ENCODE measurements at places on chromosomes 11 and 22.

DNA sequence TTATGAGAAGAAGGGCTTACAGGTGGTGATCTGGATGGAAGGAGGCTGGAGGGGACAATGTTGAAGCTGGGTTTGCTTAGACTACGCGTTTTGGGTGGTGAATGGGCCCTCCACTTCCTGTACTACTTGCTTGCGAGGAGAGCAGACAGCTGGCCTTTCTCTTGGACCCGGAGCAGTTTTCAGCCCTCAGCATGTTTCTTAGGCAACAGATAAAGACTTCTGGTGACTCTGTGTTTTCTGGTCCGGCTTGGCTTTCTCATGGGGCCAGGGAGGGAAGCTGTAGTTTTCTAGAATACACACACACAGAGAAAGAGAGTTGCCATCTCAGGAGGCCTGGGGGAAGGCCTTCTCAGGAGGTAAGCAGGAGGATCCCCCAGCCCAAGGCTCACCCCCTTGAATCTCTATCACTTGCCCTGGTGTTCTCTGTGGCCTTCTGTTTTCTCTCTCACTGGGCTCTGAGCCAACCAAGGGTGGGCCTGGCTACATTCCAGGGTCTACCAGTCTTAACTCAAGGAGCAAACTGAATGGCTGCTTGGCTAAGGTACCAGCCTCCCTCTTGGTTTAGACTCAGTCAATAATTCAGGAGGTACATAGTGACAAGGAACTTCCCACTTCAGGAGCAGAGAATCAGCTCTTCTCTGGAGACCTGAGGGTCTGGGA lies 2.4 kb downstream of the CCS start:
- no peak for DNase-seq

- no peak for DNase-seq
These were observed 167.8 kb upstream of the POU2AF2 start for GRCh38 chr11:111077530-111078322.

GRCh38 chr22:41411021-41411851 lies 29.5 kb downstream of the TEF start:
- no peak for DNase-seq

DNA sequence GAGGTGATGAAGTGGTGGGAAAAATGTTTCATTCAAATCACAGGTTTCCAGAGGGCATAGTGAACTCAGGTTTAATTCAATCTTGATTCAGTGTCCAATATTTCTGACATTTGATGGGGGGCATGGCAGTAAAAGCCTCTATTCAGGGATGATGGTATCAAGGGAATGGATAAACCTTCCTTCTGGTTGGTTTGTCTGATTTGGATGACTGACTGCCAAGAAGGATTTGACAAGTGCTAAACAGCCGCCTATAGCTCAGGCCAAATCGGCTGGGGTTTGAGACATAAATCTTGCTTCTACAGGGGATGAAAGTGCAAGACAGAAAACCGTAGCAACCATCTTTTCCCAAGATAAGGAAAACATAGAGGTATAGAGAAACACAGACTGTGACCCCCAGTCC lies 121.8 kb upstream of the C11orf87 start:
- no peak for DNase-seq

GRCh38 chr11:11978792-11979487 lies 29.5 kb downstream of the DKK3 start:
- no peak for DNase-seq

DNA sequence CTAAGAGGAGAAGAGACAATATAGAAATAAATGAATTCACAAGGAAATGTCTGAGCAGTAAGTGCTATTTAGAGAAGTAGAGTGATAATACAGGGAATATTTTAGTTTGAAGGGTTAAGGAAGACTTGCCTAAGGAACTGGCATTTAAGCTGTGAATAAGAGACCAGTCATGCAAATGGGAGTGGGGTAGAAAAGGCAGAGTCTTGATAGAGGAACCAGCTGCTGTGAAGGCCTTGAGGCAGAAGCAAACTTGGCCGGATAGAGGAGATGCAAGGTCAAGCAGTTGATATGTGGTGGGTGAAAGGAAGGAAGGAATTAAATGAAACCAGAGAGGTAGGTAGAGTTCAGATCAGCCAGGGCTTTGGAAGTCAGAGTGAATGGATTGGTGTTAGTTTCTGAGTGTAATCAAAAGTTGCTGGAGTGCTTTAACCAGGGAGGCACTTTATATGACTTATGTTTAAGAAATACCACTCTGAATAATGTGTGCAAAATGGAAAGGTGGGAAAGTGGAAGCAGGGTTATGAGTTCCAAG lies 198.4 kb upstream of the SESN3 start:
- no peak for DNase-seq

DNA sequence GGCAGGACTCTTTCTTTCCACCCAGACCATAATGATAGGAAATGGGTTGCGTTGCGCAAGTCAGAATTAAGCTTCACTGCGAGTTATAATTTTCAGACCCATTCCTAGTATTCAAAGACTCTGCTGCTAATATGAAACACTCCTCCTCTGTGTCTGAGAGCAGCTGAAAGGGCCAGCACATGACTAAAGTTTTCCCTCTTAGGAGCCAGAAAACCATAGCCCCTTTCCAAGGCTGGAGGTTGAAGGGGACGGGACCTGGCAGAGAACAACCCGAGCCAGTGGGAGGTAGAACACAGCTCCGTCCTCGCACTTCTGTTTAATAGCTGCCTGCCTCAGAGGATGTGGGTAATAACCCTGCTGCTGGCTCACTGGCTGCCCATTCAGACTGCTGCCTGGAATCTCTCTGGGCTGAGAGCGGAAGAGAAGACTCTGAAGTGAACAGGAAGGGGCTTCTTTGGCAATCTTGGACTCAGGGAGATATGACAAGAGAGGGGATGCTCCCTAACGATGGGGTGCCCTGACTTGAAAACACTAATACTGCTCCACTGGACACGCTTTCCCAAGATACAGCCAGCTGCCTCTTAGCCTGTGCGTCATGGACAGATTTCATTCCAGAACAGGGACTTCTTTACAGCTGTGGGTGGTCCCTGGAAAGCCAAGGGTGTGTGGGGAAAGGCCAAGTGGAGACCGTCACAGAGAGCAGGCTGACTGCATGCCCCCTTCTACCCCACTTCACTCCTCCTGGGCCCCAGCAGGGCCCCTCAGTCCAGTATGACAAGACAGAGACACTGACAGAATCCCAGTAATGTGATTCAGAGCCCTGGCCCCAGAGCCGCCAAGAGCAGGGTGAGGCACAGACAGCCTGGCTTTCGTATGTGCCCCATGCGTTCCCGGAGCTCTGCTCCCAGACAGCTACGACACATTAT lies 156.9 kb downstream of the FEZ1 start:
- DNase-seq: no peak

GRCh38 chr11:124891373-124891861 lies 6.2 kb downstream of the ROBO4 start:
- DNase-seq: no peak

GRCh38 chr11:66051766-66052663 lies at the start of gene SF3B2:
Gene SF3B2 (plus strand): TSS chr11:66052364. CDS start chr11:66052385, 21 bp downstream.
- peak; percentile 98 for DNase-seq

DNA sequence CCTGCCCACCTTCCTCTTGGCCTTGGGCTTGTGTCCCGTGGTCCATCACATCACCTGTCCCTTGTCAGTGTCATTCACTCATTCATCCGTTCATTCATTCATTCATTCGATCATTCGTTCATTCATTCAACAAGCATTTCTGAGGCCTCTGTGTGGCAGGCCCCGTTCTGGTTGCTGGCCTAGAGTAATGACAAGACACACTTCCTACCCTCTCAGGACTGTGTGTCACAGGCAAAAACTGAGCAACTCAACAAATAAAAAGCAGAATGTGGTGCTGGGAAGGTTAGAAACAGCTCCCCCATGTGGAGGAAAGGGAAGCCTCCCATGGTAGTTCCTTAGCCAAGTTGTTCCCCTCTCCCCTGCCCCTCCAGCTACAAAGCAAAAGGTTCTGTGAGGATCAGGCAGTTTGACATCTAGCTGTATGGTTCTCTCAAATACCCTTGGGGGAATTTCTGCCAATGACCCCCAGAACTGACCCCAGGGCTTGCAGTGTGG lies 1.6 kb upstream of the OMP start:
- DNase-seq: no peak

DNA sequence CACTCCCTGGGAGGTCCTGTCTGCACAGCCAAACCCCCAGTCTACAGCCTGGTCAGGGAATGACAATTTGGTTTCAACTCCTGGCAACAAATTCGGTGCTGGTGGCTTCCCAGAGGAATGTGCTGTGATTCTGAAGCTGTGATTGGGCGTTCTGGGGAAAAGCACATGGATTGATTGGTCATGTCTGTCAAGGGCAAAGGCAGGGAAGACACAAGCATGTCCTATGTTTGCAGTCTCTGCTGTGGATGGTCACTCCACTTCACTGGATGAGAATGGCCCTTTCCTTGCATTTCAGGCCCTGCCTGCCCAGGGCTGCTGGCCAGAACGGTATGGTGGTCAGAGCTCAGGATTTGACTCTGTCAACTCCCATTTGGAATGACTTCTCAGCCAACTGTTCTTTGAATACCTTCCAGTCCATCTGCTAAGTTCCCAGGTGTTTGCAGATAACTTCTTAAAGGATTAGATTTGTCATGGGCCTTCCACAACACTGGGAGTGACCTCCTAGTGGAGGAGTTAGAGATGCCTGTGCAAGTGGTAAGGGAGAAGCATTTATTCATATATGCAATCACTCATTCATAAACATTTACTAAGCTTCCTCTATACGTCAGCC lies 42.7 kb downstream of the SGSM1 start:
- no peak for DNase-seq

DNA sequence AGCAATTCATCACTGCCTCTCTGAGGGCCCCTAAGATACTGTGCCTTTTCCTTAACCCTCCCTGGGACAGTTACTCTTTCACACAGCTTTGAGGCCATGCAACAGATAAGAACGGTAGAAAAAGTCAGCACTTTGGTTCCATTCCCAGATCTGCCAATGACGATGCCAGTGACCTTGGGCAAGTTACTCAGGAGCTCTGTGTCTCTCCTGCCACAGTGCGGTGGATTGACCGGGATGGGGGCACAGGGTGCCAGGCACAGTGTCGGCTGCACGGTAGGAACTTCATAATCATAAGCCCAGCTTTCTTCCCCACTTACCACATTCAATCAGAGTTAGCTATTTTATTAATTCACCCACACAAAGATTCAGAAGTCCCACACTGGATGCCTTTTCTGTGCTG lies 1041.8 kb downstream of the TBC1D22A start:
- no peak for DNase-seq

- DNase-seq: no peak
These were observed 69.5 kb downstream of the C11orf91 start for GRCh38 chr11:33630936-33631748.

- no peak for DNase-seq
These were observed 166.2 kb downstream of the LDLRAD3 start for GRCh38 chr11:36109850-36110606.

GRCh38 chr11:86816251-86816726 lies 15.9 kb downstream of the PRSS23 start:
- DNase-seq: no peak

GRCh38 chr22:32380991-32381390 lies 23.3 kb downstream of the RFPL3 start:
- DNase-seq: no peak

DNA sequence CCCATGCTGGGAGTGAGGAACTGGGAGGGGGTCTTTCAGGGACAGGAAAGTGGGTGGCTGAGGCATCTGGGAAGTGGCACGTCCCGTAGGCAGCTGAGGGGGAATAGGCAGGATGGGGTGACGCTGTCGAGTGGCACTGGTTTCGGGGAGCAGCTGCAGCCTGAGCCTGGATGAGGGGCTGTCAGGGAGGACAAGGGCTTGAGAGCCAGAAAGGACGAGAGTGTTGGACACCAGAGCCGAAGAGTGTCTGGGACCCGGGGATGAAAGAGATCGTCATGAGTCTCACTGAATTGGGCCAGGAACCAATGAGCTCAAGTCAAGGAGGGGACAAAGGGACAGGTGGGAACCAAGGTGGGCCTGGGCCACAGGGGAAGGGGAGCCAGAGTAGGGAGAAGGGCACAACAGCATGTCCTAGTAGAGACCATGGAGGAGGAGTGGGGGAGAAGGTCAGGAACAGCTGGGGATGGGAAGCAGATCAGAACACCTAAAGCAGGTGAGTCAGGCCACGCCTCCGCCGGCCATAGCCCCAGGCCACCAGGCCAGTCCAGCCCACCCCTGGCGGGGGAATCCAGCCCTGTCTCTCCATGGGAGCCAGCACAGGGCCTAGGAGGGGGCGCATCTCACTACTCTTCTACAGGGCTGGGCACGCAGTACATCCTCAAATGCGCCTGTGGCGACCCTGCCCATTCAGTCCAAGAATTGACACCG lies 4.2 kb downstream of the RAB3IL1 start:
- no peak for DNase-seq

- peak; percentile 27 for DNase-seq
These were observed 11.7 kb downstream of the TECTA start for GRCh38 chr11:121112498-121113455.

DNA sequence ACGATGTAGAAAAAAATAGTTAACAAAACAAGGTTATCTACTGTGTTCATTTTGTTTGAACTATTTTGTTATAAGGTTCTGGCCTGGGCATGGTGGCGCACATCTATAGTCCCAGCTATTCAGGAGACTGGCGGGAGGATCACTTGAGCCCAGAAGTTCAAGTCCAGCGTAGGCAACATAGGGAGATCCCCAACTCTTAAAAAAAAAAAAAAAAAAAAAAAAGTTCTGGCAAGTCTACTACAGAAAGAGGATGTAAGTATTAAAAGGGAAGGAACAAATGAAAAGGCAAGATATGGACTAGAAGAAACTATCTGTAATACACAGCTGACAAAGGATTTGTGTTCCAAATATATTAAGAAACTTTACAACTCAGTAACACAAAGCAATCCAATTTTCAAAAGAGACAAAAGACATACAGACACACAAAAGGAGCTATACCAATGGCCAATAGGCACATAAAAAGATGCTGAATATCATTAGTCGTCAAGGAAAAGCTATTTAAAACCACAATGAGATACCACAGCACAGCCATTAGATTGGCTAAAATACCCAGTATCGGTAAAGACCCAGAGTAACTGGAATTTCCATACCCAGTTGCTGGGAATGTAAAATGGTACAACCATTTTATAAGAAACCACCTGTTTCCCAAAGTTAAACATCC lies 27.4 kb downstream of the RRAS2 start:
- no peak for DNase-seq

DNA sequence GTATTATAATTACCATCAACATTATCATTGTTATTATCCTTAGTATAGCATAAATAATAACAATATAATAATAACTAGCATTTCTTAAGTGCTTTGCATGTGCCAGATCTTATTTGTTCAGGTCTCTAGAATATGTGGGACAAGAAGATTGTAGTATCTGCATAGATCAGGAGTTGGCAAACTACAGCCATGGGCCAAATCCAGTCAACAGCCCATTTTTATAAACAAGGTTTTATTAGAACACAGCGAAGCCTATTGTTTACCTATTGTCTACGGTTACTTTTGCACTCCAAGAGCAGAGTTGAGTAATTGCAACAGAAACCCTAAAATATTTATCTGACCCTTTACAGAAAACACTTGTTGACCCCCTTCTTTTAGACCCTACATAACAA lies 81.4 kb downstream of the SLC1A2 start:
- no peak for DNase-seq

GRCh38 chr11:60924110-60924905 lies at the start of gene TMEM132A:
Gene TMEM132A (plus strand): TSS chr11:60924460. CDS start chr11:60924634, 174 bp downstream.
- DNase-seq: no peak

GRCh38 chr22:50201191-50202129 lies 649 bp downstream of the SELENOO start:
- DNase-seq: no peak

All from CD4-positive, alpha-beta T cell treated with Interleukin-15 for 1 hour (primary cell).